ENCODE measurements at places on chromosomes 5 and 9.

- DNase-seq: no peak
These were observed 667.3 kb downstream of the DTWD2 start for GRCh38 chr5:118321081-118321480.

DNA sequence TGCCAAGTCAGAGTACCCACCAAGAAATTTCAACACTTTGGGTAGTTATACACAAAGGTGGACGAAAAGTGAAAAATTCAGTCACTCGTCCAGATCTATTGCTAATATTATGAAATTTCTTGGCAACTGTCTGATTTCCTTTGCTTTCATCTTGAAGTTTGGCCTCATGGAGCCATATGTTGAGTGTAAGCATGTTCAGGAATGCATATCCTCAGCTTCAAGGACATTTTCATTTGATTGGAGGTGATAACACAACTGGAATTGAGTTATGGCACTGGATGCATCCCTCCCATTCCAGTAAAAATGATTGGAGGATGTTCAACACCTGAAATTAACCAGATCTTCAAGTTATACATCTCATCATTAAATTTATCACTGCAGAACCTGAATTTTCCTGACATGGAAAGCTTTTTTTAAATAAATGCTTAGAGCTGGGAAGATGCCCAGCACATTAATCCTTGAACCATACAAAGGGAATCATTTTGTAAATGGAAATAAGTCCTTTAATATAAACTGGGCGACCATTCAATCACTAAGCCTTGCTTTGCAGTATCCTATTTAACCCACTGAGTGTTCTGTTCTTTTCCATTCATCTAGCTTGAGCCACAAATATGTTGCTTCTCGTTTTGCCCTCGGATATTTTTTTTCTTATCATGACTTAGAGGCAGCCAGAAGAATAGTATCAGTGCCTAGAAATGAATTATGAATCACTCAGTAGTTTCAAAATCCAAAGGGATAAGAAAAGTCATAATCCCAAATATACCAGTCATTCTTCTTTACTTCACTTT lies 273.7 kb upstream of the PIK3R1 start:
- DNase-seq: no peak

DNA sequence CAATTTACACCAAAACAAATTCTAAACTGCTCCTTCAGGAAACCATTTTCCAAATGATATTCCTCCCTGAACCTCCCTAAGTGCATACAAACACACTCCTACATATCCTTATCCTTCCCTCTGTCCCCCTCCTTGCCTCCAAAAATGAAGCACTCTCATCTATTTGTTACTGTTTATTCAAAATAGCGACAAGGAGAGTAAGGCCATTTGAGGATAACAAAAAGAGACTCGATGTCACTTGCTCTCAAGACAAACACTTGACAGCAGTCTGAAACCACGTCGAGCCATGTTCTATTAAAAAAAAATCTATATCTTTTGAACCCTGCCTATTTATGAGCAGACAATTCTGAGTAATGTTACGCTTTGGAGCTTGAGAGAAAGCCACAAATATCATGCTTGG lies 547.9 kb downstream of the DTWD2 start:
- no peak for DNase-seq

DNA sequence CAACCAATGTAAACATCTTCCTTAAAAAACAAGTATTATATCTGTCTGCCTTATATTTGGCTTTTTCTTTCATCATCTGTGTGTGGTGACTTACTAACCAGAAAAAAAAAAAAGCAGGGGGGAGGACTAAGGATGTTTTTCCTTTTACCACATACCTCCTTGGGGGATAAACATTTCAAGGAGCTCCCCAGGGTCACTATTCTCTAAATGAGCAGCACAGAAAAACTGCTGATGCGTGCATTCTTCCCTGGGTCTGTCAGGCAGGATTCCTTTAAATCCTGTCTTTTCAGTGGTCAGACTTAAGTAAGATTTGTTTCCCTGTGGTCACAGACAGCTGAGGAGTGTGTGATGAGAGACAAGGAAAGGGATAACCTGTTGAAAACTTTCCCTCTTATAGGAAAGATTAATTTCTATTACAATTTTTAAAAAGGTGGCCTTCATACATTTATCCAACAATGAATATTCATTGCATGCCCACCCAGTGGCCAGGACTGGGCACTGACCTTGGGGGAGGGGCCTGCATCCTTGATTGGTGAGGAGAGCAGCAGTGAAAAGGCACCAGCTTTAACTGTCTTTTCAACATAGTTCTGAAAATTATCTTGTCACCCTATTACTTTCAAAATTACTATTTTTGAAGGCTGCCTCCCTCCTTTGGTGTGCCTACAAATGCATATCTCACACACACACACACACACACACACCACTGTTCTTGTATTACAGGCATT lies 123.1 kb downstream of the TLE4 start:
- no peak for DNase-seq

DNA sequence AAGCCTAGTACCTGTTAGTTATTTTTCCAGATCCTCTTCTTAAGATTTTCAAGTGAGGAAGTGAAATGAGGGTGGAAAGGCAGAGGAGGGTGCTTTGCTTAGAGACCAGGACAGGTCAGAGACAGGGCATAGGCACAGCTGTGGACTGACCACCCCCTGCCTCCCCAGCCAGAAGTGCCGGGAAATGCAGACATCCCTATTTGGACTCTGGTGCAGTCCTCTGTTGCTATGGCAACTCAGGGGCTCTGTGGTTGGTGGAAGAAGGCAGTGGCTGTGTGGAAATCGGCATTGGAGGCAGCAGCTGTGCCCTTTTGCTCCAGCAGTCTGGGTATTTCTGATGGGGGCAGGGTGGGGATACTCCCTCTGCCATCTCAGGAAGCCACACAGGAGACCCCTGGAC lies 43.3 kb upstream of the NDFIP1 start:
- no peak for DNase-seq

GRCh38 chr9:93254806-93255493 lies 71.0 kb downstream of the WNK2 start:
- DNase-seq: no peak

- DNase-seq: no peak
These were observed 2.1 kb downstream of the RXRA start for GRCh38 chr9:134328341-134328840.

GRCh38 chr5:43305948-43306565 lies 7.2 kb downstream of the HMGCS1 start:
- peak; percentile 53 for DNase-seq

GRCh38 chr5:75664979-75665378 lies 52.3 kb downstream of the POC5 start:
- DNase-seq: no peak

DNA sequence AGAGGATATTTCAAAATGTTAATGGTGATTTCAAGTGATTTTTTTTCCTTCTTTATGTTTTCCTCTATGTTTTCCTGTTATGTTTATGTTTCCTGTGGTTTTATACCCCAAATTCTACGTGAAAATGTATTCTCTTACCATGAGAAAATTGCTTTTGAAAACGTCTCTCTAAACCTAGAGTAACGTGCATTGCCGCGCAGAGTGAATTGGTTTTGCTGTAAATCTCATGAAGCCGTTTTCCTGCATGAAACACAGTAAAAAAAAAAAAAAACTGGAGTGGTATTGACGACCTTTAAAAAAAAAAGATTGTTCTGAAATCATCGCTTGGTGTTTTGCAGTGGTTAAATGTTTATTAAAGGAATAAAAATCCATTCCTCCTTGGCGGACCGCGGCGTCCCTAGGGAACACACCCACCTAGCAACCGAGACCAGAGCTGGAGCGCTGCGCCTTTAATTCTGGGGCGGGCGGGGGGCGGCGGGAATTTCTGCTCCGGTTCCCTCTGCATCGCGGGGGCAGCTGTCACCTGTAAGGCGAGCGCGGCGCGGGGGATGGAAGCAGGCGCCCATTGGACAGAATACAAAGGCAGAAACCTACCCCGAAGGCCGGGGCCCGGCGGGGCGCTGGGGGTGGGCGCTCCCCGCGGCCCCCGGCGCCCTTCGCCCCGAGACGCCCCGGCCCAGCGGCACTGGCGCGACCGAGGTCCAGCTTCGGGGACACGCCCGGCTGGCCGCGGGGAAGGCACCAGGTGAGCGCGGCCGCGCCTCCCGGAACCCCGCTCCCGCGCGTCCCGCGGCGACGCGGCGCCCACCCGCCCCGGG lies at the start of gene SOWAHA:
TSS of gene SOWAHA (plus strand) at position 522 of the 818 bp plus-strand sequence. CDS start 320 bp downstream, outside the sequence.
- DNase-seq: no peak

DNA sequence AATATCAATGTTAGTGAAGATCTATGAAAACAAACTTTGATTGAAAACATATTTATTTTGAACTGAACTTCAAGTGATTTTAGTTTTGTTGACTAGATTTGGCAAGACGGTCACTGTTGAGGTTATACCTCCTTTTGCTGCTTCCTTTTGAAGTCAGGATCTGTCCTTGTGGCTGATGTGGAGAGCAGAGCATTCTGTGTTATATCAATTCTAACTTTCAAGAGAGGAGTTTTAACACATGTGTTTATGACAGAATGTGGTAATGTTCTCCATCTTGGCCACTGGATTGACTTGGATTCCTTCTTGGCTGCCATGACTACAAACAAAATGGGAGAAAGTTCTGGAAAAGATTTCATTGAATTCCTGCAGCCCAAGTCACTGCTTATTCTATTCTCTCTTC lies 104.0 kb upstream of the ACTBL2 start:
- no peak for DNase-seq

GRCh38 chr5:67268231-67269021 lies 71.8 kb upstream of the CD180 start:
- DNase-seq: peak; percentile 97

- no peak for DNase-seq
These were observed 97.4 kb downstream of the HINT1 start for GRCh38 chr5:131067636-131068035.

GRCh38 chr5:4541334-4541733 lies 598.8 kb upstream of the ADAMTS16 start:
- no peak for DNase-seq

GRCh38 chr5:167485061-167485774 lies 806.2 kb upstream of the WWC1 start:
- DNase-seq: no peak

DNA sequence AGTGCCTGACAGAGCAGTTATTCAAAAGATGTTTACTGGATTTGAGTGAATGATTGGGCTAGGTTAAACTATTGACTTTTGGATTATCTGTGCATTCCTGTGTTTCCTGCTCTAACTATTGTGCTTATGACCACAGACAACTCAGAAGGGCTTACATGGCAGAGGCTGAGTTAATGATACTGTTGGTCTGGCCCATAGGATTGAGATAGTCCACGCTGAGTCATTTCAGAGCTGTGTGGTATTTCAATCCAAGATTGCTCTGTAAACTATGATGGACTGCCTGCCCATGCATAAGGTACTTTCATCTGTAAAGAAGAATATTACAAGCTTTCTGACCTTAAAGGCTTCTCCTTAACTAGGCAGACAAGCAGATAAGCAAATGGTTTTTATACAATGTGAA lies 49.1 kb upstream of the SLIT3 start:
- no peak for DNase-seq

DNA sequence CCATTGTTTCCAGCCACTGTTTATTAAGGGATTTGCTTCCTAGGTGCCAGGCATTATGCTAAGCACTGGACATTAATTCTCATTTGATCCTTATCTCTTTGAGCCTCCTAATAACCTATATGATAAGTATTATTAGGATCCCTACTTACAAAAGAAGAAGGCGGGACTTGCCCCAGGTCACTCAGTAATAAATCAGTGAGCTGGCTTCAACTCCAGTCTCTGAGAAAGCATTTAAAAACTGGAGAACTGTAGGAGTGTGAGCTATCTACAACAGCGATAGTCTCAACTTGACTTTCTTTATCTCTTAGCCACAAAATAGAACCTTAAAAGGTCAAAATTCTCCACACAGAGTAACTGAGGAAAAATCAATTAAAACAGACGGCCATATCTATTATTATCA lies 155.0 kb downstream of the GNAQ start:
- no peak for DNase-seq

- no peak for DNase-seq
These were observed 80.4 kb downstream of the TEK start for GRCh38 chr9:27189426-27189825.

DNA sequence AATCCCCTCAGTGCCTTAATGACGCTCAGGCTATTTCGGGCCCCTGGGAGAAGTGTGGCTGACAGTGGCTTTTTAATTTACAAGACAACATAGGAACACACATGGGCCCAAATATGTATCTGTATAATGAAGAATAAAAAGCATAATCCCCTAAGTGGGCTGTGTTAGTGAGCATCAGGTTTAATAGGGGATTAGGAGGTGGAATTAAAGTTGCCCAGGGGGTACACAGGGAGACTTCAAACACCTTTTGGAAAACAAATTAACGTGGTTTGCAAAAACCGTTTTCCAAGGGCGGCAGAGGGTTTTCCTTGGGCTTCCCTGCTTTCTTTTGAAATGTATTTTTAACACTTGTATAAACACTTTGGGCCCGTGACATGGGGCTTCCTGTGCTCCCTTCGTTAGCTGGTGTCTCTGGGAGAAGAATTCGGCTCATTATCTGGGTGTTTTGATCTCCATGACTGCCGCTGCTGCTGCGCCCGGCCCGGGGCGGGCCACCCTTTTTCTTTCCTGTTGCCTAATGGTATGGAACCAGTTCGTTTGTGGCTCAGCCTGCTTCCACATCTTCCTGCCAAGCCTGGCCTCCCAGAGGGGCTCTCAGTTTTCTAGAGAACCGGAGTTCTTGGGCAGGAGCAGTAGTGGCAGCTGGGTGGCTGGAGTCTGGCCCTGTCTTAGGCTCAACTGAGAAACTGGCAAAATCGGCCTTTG lies 173.0 kb downstream of the MACROH2A1 start:
- DNase-seq: no peak

DNA sequence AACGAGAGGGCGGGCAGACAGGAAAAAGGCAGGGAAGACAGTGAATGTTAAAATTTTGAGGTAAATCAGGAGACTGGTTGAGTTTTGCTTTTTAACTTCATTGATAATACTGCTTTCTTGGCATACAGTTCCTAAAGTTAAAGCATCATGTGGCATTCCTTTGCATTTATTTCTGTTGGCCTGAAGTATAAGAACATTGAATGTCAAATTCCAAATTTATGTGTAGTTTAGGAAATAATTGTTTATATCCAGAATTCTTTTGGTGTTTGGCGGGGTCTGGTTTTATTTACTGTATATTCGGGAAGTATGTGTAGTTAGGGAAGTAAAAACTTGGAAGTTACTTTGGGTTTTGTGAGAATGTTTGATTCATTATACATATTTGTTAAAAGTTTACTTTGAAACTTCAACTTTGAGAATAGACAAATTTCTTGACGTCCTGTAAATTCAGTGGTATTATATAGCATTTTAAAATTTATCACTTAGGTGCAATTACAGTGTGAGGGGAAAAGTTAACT lies 83.2 kb downstream of the PTPDC1 start:
- no peak for DNase-seq

GRCh38 chr5:171808453-171808852 lies 22.8 kb downstream of the SMIM23 start:
- DNase-seq: no peak

- DNase-seq: peak; percentile 75
These were observed at the start of gene SLIT3 for GRCh38 chr5:169300468-169301385. Gene SLIT3 (minus strand): TSS chr5:169301139. CDS start chr5:169300709, 430 bp downstream.

DNA sequence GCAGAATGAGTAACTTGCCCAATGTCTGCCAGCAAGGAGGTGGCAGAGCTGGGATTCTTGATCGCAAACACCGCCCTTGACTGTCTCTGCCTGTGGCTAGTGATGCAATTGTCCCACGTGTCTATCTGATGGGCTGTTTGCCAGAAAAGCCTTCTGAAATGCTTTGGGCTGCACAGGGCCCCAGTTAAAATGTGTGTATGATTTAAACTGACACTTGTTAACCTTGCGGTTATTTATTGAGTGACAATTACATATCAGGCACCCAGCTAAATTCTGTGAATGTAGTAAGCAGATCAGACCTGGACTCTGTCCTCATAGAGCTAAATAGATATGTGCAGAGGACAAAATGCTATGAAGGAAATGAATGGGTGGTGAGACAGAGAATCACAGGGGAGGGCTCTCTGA lies 11.6 kb upstream of the IL12B start:
- peak; percentile 45 for DNase-seq
